Progenitor cell of endocrine pancreas (in vitro differentiated cells): ENCODE measurements at places on chromosomes 6 and 20. TPM values are rescaled to one million over a fixed set of nuclear protein-coding genes. Genes with fewer than 3 reads are reported as not detected.
A peak's percentile ranks its signal among the peaks of the same experiment; 100 is the strongest.

HLA-DRB1 gene
- 4.6 and 7.7 TPM in 2 replicates for total RNA-seq

ULBP1 gene
- total RNA-seq, result 0.60 and 0.64 TPM in 2 replicates

DEFB132 gene
- not detected in 2 replicates for total RNA-seq

NHSL1 gene
- 79.0 and 86.5 TPM in 2 replicates for total RNA-seq

PPP1R3G gene
- 0.07 TPM in 1 of 2 replicates, not detected in the other for total RNA-seq

CEP250 gene
- total RNA-seq, result 73.2 and 76.9 TPM in 2 replicates

ATP6V1G2 gene
- total RNA-seq, result 1.5 TPM in 2 replicates

RNF182 gene
- total RNA-seq, result 1.9 and 2.5 TPM in 2 replicates

COL21A1 gene
- 16.8 and 20.5 TPM in 2 replicates for total RNA-seq

GJA10 gene
- total RNA-seq, result not detected in 2 replicates

- H3K27ac ChIP-seq, result peak overlapping the region; percentile 31
- no peak overlapping the region for H3K4me3 ChIP-seq
- H3K36me3 ChIP-seq, result peaks cover 37% of the 10 kb centered on the region
These were observed 32.1 kb downstream of the TP53INP2 start for GRCh38 chr20:34736106-34736735.

- no peak overlapping the region for H3K27ac ChIP-seq
- peaks cover 8% of the 10 kb centered on the region for H3K4me1 ChIP-seq
- H3K4me3 ChIP-seq, result no peak overlapping the region
- H3K36me3 ChIP-seq, result no peaks in the 10 kb centered on the region
These were observed 67.9 kb upstream of the RNF24 start for GRCh38 chr20:4083098-4083865.

DNA sequence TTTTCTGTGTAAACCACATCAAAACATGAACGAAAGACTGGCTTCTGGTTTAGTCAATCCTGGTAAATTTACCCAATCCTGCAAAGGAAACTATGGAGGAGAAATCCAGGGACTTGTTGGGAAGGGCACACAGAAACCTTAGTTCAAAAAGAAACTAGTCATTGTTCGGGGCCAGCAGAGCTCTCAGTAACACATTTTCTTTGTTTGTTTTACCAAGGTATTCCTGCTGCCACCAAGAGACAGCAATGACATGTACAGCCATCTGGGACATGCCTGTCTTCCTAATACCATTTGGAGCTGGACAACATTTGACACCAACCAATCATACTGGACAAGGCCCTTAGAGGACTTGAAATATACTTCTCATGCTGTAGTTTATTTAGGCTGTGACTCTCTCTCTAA lies 8.3 kb downstream of the OARD1 start:
- no peak for DNase-seq
- H3K36me3 ChIP-seq, result peaks cover 13% of the 10 kb centered on the region
- peak overlapping the region; percentile 13 for H3K4me3 ChIP-seq
- H3K27ac ChIP-seq, result peak overlapping the region; percentile 93
- H3K27me3 ChIP-seq, result no peaks in the 10 kb centered on the region

DNA sequence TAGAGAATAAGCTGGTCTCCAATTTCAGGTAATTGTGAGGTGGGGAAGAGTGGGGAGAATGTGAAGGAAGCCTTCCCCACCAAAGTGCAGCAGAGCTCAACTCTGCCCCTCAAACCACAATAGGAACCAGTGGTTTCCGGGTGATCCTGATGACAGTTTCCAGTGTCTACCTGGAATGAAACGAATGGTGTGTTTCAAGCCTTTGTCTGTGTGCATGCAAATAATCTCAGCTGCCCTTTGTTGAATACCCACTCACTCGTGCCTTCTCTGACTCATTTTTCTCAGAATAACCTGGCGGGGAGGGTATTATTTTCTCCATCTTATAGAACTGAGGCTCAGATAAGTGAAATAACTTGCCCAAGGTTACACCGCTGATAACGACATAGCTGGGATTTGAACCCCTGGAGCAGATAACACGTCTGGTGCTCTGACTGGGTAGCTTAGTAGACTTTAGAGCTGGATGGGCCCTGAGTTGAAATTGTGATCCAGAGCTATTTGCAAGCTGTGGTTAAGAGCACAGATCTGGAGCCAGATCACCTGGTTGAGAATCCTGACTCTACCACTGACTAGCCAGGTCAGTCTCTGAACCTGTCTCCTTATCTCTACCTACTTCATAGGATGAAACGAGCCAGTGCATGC lies 85.1 kb downstream of the EYA2 start:
- H3K27me3 ChIP-seq, result no peaks in the 10 kb centered on the region
- H3K4me1 ChIP-seq, result peaks cover 12% of the 10 kb centered on the region
- no peak for DNase-seq
- H3K36me3 ChIP-seq, result no peaks in the 10 kb centered on the region
- no peak overlapping the region for H3K4me3 ChIP-seq
- H3K27ac ChIP-seq, result no peak overlapping the region

DNA sequence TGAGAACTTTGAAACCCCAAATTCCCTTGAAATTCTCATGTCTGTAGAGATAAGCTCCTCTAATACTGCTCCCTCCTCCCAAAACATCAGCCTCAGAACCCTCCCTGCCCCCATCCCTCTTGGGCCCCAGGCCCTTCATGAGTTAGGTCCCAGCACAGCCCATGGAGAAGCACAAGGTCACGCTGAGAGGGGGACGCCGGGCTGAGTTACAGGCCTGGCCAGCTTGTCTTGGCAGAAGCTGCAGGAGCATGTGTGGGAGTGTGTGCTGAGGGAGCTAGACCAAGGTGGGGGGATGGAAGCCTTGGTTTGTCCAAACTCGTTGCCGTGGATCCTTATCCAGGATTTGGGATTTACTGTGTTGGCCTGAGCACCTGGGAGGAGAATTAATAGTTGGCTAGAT lies 8.5 kb upstream of the PTCRA start:
- peaks cover 14% of the 10 kb centered on the region for H3K4me1 ChIP-seq
- no peak overlapping the region for H3K4me3 ChIP-seq
- no peak for DNase-seq
- H3K27me3 ChIP-seq, result peaks cover 3% of the 10 kb centered on the region
- no peaks in the 10 kb centered on the region for H3K36me3 ChIP-seq

- no peaks in the 10 kb centered on the region for H3K36me3 ChIP-seq
- peaks cover 23% of the 10 kb centered on the region for H3K4me1 ChIP-seq
- no peak for DNase-seq
- H3K27ac ChIP-seq, result no peak overlapping the region
These were observed 85.5 kb downstream of the UNC5CL start for GRCh38 chr6:40953486-40953885.

GRCh38 chr20:38307371-38308046 lies 3.6 kb downstream of the BPI start:
- DNase-seq, result no peak
- peaks cover 11% of the 10 kb centered on the region for H3K27me3 ChIP-seq
- H3K4me3 ChIP-seq, result no peak overlapping the region
- H3K4me1 ChIP-seq, result peaks cover 2% of the 10 kb centered on the region
- no peaks in the 10 kb centered on the region for H3K36me3 ChIP-seq

GRCh38 chr6:52392944-52393343 lies 27.2 kb upstream of the EFHC1 start:
- no peaks in the 10 kb centered on the region for H3K27me3 ChIP-seq
- H3K27ac ChIP-seq, result no peak overlapping the region
- DNase-seq, result no peak
- no peak overlapping the region for H3K4me3 ChIP-seq

DNA sequence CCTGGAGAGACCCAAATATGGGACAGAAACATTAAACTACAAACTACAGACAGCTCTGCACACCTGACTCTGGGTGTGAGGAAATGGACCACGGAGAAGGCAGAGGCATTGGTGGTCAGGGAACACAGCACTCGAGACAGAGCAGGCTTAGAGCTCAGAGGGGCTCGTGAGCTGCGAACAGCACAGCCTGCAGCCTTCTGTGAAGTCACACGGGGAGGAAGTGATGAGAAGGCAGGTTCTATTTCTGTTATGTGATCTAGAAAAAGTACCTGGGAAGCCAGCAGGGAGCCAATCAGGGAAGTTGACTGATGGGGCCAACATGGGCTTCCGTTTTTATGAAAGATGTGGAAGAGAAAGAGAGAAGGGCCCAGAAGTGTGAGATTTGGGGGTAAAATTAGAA lies 88.9 kb upstream of the SNAP25 start:
- H3K4me3 ChIP-seq, result no peak overlapping the region
- H3K36me3 ChIP-seq, result no peaks in the 10 kb centered on the region
- no peaks in the 10 kb centered on the region for H3K27me3 ChIP-seq
- no peak overlapping the region for H3K27ac ChIP-seq

DNA sequence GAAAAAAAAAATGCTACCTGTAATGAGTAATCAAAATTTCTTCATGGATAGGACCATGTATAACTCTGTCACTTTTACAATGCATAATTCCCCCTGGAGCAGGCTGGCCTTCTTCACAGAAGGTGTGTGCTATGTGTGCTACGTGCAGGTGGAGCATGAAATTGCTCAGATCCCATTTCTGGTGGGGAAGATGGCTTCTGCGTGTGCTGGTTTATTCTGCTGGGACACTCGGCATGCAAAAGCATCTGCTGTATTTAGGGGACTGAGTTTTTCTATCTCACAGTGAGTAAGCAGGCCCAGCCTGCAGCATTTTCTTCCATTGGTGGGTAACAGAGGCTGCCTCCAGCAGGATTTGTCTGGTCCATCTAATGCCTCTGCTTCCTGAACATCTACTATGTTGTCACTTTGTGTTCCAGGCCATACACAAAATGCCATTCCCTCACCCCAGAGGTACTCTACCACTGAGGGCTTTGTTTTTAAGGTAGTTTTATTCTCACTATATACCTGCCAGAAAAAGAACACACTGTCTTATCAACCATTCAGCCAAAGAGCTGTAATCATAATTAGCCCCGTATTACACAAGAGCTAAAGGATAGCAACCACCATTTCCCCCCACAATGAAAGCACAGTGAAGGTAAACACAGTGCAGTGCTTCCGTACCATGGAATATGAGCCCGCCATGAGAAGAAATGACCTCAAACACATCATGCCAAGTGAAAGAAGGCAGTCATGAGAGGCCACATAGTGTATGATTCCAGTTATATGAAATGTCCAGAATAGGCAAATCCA lies 62.4 kb downstream of the SYNDIG1 start:
- no peak overlapping the region for H3K4me3 ChIP-seq
- H3K36me3 ChIP-seq, result no peaks in the 10 kb centered on the region
- H3K4me1 ChIP-seq, result peaks cover 3% of the 10 kb centered on the region
- no peak overlapping the region for H3K27ac ChIP-seq
- H3K27me3 ChIP-seq, result no peaks in the 10 kb centered on the region

GRCh38 chr6:118485601-118486550 lies 62.2 kb upstream of the PLN start:
- no peak overlapping the region for H3K4me3 ChIP-seq
- H3K27ac ChIP-seq, result no peak overlapping the region
- H3K4me1 ChIP-seq, result peaks cover 4% of the 10 kb centered on the region
- H3K36me3 ChIP-seq, result peaks cover 22% of the 10 kb centered on the region
- H3K27me3 ChIP-seq, result no peaks in the 10 kb centered on the region
- no peak for DNase-seq

- peaks cover 4% of the 10 kb centered on the region for H3K4me1 ChIP-seq
- no peaks in the 10 kb centered on the region for H3K36me3 ChIP-seq
- H3K4me3 ChIP-seq, result no peak overlapping the region
- H3K27me3 ChIP-seq, result no peaks in the 10 kb centered on the region
- no peak for DNase-seq
These were observed 85.1 kb downstream of the GJA1 start for GRCh38 chr6:121520337-121521163.

GRCh38 chr20:51423810-51424209 lies 118.7 kb downstream of the NFATC2 start:
- peaks cover 13% of the 10 kb centered on the region for H3K4me1 ChIP-seq
- peaks cover 20% of the 10 kb centered on the region for H3K27me3 ChIP-seq
- H3K4me3 ChIP-seq, result no peak overlapping the region
- H3K27ac ChIP-seq, result no peak overlapping the region
- DNase-seq, result no peak

DNA sequence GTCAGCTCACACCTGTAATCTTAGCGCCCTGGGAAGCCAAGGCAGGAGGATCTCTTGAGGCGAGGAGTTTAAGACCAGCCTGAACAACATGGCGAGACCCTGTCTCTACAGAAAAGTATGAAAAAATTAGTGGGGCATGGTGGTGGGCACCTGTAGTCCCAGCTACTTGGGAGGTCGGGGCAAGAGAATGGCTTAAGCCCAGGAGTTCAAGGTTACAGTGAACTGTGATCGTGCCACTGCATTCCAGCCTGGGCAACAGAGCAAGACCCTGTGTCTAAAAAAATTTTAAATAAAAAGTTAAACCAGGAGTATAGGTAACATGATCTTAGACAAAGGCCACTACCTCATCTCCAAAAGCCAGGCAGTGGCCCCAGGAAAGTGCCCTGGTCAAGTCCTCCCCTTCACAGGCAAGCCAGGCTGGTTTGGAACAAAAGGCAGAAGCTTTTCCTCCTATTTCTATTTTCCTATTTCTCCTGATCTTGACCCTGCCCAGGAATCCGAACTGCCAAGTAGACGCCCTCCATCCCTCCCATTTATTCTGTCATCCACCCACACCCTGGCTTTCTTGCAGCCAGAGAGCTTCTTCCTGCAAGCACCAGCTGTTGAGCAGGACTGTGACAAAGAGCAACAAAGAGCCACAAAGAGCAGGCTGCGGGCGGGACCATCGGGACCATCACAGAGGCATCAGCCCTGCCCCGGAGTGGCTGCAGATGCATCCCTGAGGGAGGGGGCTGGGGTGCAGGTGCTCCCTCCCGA lies 149.9 kb upstream of the AFDN start:
- peaks cover 5% of the 10 kb centered on the region for H3K36me3 ChIP-seq
- no peak for DNase-seq
- H3K27ac ChIP-seq, result peak overlapping the region; percentile 95
- H3K4me3 ChIP-seq, result peak overlapping the region; percentile 88

DNA sequence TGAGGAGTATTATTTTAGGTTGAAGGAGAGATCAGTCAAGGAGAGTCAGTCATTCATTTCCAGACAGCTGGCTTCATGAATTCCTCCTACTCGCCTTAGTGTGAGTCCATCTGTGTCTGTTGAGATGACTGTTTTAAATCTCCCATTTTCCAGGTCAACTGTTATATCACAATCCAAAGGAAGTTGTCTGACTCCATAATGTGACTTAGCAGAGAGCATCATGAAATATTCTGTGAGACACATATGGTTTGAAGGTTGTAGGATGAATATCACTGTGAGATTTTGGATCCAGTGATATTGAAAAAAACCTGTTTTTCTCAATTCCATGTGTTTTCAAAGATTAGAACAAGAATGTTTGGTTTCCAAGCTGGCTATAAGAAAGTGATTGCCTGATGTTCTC lies 530.2 kb upstream of the MAN1A1 start:
- no peak for DNase-seq
- no peak overlapping the region for H3K4me3 ChIP-seq
- H3K27me3 ChIP-seq, result no peaks in the 10 kb centered on the region
- no peaks in the 10 kb centered on the region for H3K4me1 ChIP-seq

DNA sequence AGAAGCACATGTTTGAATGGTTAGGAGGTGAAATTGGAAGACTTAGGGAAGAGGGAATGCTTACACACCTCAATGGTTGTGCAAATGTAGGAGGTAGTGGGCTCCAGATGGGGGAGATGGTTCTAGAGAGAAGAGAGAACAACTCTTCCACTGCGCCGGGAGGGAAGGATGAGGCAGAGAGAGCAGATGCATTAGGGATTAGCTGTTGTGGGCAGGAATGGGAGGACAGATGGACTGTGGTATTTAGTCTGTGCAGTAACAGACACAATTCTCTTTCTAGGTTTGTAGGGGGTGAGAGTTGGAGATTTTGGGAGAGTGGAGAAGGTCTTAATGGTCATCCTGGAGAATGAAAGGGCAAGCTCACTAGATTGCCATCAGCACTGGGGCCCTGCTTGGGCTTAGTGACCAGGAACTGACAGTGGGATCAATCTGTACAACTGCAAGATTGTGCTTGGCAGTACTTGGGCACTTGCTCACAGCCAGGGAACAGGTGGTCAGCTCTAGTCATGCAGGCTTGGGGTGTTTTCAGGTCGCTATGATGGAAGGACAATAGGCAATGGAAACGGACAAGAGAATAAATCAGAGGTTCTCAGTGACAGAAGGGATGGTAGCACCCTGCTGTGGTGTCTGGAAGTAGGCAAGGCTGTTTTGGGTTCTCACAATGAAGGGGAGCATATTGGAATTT lies 182.0 kb upstream of the MYLIP start:
- peaks cover 24% of the 10 kb centered on the region for H3K4me1 ChIP-seq
- no peak overlapping the region for H3K27ac ChIP-seq
- no peak for DNase-seq
- H3K36me3 ChIP-seq, result no peaks in the 10 kb centered on the region
- H3K27me3 ChIP-seq, result no peaks in the 10 kb centered on the region
